Type B pancreatic cell (in vitro differentiated cells): ENCODE measurements at places on chromosomes 3 and 15. TPM values are rescaled to one million over a fixed set of nuclear protein-coding genes. Genes with fewer than 3 reads are reported as not detected.

The MORC1 gene
- not detected in 2 replicates for total RNA-seq

The AP4E1 gene
- total RNA-seq = 7.8 and 10.1 TPM in 2 replicates

The WDR49 gene
- total RNA-seq = 0.48 and 1.2 TPM in 2 replicates

The TJP1 gene
- 89.3 and 111 TPM in 2 replicates for total RNA-seq

The HYAL1 gene
- 2.3 and 3.7 TPM in 2 replicates for total RNA-seq

The GOLGA8R gene
- 0.95 and 1.8 TPM in 2 replicates for total RNA-seq
